ENCODE measurements at places on chromosomes 11 and 22. TPM values are rescaled to one million over a fixed set of nuclear protein-coding genes. Genes with fewer than 3 reads are reported as not detected.

DNA sequence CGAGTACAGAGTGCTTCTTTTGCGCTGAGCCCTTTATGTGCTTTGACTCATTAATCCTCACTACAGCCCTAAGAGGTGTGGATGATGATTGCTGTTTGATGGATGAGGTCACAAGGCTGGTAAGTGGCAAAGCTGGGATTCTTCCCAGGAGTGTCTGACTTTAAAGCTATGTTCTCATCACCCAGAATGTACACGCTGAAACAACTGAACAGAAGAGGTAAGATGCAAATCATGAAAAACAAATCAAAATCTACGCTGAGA lies 37.7 kb upstream of the CREB3L1 start:
- DNase-seq: no peak

MS4A14 gene
- total RNA-seq: 1.7 TPM

KCNJ5 gene
- 30.0 TPM for total RNA-seq

SPON1 gene
- 31.9 TPM for total RNA-seq
